Daoy (cell line): ENCODE measurements at places on chromosomes 16 and 17. TPM values are rescaled to one million over a fixed set of nuclear protein-coding genes. Genes with fewer than 3 reads are reported as not detected.

The HOXB1 gene
- total RNA-seq, result not detected in 2 replicates

The DNAH3 gene
- total RNA-seq, result 0.06 TPM in 1 of 2 replicates, not detected in the other

The CLEC18B gene
- total RNA-seq, result 2.9 TPM in 1 of 2 replicates, not detected in the other

- DNase-seq, result no peak
Observed at GRCh38 chr17:81741594-81742452, 29.7 kb downstream of the SLC25A10 start.

DNA sequence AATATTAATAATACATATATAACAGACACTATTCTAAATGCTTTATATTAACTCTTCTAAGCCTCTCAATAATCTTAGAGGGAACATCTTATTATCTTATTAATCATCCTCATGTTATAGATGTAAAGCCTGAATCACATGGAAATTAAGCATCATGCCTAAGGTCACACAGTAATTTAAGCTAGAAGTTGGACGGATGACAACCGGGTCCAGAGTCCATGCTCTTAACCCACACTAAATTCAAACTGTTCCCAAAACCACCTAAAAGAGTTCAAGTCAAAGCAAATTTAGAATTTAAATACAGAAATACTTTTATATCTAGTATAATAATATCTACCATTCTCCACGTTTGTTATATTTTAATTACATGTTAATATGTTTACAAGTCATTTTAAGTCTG is 193.3 kb downstream of the CEP112 start:
- no peak for DNase-seq

GRCh38 chr16:11133344-11133943 is 122.6 kb downstream of the SOCS1 start:
- peak; percentile 93 for DNase-seq

GRCh38 chr16:11100239-11100750 is 155.7 kb downstream of the SOCS1 start:
- DNase-seq, result peak; percentile 94

DNA sequence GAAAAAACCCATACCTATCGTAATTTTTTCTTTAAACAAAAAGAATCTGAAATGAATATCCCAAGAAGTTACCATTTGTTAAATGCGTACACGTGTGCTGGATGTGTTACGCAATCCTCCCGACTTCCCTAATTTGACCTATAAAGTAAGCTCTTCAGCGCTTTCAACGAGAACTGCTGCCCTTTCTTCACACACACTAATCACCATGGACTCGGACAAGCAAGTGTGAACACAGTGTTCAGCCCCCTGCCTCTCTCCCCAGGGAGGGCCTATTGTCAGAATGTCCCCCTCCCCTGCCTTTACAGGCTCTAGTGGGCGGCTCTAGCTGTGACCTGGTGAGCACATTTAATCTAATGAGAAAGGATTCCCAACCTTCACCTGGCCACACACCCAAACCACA is 216.1 kb downstream of the CEP112 start:
- no peak for DNase-seq

- DNase-seq, result no peak
Observed at GRCh38 chr16:3474136-3474779, 21.0 kb downstream of the C16orf90 start.

DNA sequence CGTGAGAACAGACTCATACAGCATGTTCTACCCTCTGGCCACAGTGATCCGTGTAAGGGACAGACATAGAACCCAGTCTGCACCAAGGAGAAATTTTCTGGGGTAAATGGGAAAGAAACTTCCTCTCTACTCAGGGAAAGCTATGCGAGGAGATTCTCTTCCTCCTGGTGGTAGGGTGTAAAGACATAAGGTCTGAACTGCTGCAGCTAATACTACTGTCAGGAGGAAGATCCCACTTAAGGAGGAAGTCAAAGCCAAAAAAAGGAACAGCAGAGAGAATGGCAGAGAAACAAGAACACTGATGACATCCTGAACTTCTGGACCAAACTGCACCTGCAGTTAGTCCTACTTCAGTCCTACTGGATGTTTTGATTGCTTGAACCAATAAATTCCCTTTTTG is 7.1 kb upstream of the TM4SF5 start:
- DNase-seq, result no peak
